ENCODE measurements at places on chromosomes 3 and 15. TPM values are rescaled to one million over a fixed set of nuclear protein-coding genes. Genes with fewer than 3 reads are reported as not detected.

GRCh38 chr3:101868534-101869464, 19.5 kb downstream of the NFKBIZ start:
- no peak for DNase-seq

- DNase-seq = no peak
Observed at GRCh38 chr3:78728406-78729145, 1039.2 kb downstream of the ROBO1 start.

- DNase-seq = no peak
Observed at GRCh38 chr3:170363471-170363994, 6.0 kb downstream of the SKIL start.

DNA sequence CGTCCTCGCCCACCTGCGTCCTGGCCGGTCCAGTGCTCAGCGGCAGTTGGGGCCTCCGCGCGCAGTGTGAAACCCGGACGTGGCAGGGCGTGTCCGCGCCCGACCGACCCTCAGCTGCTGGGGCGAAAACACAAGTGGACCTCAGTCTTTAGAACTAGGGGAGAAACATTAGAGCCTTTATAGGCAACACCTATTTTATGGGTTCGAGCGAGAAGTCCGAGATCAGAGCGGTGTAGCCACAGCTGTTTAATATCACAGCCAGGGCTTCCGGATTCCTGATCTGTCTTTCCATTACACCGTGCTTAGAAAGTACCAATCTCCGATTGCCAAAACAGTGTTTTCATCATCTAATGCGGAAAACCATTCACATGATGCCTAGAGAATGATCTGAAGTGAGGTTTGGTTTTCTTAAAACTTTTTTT, 506 bp downstream of the RAD51 start:
- DNase-seq = peak; percentile 5

- no peak for DNase-seq
Observed at GRCh38 chr15:44623178-44623577, 40.3 kb downstream of the SPG11 start.

The TBC1D23 gene
- 24.4 TPM for total RNA-seq

The PIAS1 gene
- total RNA-seq = 24.5 TPM

The IGSF11 gene
- total RNA-seq = not detected

The ARIH2 gene
- total RNA-seq = 55.5 TPM

The RAD54L2 gene
- total RNA-seq = 28.0 TPM

Measured in glomerular endothelial cell (primary cell).